ENCODE measurements at places on chromosomes 11 and 22.

DNA sequence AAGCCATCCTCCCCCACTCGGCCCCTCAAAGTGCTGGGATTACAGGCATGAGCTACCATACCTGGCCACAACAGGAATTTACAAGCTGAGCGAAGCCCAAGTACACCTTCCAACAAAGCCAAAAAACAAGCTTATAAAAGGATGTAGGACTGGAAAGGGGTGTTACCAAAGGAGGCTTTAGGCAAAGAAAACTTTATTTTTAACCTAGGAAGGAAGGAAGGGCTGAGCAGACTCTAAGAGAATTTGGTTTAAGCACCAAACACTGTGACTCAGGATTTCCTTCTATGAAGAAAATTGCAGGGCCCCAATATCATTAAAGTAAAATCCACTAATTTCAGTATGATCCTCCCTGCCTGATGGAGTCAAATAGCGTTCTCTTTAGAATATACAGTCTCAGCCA is 12.1 kb downstream of the DENND5A start:
- no peak for DNase-seq

DNA sequence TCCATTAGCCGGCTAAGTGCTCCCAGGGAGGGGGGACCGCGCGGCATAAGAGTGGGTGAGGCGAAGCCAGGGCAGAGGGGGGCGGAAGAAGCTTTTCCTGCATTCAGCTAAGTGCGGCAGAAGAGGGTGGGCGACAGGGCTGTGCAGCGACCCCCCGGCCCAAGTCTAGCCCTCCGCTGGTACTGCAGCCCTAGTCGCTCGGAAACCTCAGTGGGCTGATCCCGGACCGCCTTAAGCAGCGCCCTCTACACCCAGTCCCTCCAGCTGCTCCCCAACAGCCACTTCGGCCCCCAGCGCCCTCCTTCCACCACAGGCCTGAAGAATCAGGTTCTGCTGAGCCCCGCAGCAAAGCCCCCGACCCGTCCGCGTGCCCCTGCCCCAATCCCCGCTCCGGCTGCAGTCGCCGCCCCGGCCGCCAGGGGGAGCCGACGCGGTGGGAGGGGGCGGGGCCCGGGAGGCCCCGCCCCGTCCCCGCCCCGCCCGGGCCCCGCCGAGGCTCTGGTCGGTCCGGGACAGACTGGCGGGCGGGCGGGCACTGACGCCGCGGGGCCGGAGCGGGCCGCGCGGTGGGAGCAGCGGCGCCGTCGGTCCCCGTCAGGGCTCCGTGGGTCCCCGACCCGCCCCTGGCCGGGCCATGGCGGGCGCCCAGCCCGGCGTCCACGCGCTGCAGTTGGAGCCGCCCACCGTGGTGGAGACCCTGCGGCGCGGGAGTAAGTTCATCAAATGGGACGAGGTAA is at the start of gene PLCB3:
Gene PLCB3, plus strand, starts transcription at position 515 of the 737 bp plus-strand sequence. Its CDS starts 120 bp downstream, at position 635.
- DNase-seq, result peak; percentile 86

DNA sequence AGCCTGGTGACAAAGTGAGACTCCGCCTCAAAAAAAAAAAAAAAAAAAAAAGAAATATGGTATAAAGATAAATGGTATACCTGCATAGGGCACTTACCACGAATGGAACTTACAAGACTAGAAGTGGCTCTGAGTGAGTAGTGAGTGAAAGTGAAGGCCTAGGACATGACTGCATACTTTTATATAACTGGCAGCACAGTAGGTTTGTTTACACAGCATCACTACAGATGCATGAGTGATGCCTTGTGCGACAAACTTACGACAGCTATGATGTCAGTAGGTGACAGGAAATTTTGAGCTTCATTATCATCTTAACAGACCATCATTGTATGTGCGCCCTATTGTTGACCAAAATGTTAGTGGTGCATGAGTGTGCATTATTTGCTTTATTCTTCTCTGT is 17.7 kb downstream of the XRCC6 start:
- DNase-seq, result no peak

GRCh38 chr22:47151490-47151889 is 389.0 kb downstream of the TBC1D22A start:
- no peak for DNase-seq

GRCh38 chr11:130763087-130763980 is 152.9 kb downstream of the SNX19 start:
- DNase-seq, result no peak

GRCh38 chr11:65599955-65600246 is 4.3 kb upstream of the KCNK7 start:
- no peak for DNase-seq

- DNase-seq, result no peak
These were observed 381.6 kb downstream of the ETS1 start for GRCh38 chr11:128205796-128206195.

- no peak for DNase-seq
These were observed 21.9 kb upstream of the C22orf42 start for GRCh38 chr22:32181043-32181442.

GRCh38 chr11:79043726-79044125 is 397.1 kb downstream of the TENM4 start:
- DNase-seq, result no peak

GRCh38 chr11:86914865-86915519 is 40.2 kb downstream of the FZD4 start:
- no peak for DNase-seq

GRCh38 chr11:107844041-107844440 is 14.5 kb downstream of the SLC35F2 start:
- no peak for DNase-seq

DNA sequence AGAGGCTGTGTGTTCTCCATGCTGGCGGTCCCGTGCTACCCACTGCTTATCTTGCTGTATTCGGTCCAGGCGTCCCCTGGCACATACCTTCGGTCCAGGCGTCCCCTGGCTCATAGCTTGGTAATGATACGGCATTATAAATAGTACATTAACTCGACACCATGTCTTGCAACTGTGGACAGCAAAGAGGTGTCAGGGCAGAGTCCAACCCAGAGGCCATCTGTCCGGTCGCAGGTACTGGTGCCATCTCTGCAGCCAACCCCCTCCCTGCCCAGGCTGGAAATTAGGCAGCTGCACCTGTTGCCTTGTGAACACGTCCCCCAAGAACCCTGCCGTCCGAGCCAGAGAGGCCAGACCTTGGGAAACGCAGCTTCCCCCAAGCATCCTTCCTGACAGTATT is 634.3 kb downstream of the BRD1 start:
- DNase-seq, result peak; percentile 70

- no peak for DNase-seq
These were observed 27.3 kb downstream of the CTR9 start for GRCh38 chr11:10778217-10778970.

DNA sequence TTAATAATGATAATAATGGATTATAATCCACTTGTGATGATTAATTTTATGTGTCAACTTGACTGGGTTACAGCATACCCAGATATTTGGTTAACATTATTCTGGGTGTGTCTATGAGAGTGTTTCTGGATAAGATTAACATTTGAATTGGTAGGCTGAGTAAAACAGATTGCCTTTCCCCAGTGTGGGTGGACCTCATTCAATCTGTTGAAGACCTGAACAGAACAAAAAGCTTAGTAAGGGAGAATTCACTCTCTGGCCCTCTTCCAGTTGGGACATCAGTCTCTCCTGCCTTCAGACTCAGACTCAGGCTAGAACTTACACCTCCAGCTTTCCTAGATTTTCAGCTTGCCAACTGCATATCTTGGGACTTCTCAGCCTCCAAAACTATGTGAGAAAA is 37.3 kb upstream of the RRAS2 start:
- no peak for DNase-seq

DNA sequence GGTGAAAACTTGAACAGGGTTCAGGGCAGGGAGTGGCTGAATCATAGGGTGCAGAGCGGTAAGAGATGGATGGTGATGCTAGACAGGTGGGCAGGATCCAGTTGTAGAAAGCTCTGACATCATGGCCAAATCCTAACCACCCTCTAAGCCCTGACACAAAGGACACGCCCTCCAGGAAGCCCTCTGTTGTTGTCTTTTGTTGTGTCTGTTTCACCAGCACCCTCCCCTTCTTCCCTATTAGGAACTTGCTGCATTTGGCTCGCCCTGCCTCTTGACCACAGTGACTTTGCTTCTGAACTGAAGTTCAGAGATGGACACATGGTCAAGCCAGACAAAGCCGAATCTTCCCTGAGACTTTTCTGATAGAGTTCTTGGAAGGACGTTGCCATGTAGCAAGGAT is 14.2 kb upstream of the APOL6 start:
- DNase-seq, result no peak

DNA sequence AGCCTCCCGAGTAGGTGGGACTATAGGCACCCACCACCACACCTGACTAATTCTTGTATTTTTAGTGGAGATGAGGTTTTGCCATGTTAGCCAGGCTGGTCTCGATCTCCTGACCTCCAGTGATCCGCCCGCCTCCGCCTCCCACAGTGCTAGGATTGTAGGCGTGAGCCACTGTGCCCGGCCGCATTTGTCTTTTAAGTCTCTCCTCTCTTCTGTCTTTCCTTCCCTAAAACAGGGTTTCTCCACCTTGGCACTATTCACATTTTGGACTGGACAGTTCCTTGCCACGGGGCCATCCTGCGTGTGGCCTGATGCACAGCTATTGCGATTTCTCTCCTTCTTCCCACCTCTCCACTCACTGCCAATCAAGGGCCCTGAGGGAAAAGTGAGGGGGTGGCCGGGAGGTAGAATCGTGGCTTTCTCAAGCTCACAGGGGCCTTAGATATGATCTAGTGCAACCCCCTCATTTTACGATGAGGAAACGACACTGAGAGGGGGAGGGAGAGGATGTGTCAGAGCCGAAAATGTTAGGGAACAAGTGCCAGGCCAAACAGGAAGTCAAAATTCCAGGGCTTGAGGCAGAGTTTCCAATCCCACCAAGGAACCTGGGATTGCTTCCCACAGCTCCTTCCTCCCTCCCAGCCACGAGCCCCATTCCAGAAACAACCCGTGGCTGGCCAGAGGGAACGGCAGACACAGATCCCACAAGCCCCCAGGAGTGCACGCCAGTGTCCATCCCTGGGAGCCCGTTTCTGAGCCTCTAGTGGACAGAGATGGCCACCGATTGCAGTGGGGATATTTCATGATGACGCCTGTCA is 21.2 kb downstream of the SCGB1A1 start:
- DNase-seq, result no peak

- DNase-seq, result no peak
These were observed 45.0 kb upstream of the CRYBB3 start for GRCh38 chr22:25154667-25154999.

GRCh38 chr11:60251485-60252212 is 8.7 kb upstream of the MS4A4E start:
- DNase-seq, result no peak

- peak; percentile 90 for DNase-seq
These were observed 688 bp downstream of the SERPING1 start for GRCh38 chr11:57597916-57598830.

GRCh38 chr11:57376095-57377090 is 4.6 kb downstream of the PRG3 start:
- DNase-seq, result no peak

- DNase-seq, result no peak
These were observed 156.3 kb downstream of the GRM5 start for GRCh38 chr11:88909500-88909899.

DNA sequence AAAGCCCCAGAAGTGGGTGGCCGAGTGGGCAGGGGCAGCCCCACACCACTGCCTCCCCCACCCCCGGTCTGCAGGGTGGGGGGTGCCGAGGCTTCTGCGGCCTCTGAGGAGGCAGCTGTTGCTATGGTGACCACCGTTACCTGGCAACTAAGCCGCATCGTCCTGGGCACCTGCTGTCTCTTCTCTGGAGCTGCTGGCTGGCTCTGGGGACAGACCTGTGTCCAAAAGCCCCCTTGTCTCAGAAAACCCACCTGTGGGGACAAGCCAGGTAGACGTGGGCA is 79.9 kb upstream of the PRR5 start:
- DNase-seq, result no peak

GRCh38 chr11:43810929-43811596 is 69.6 kb upstream of the ALKBH3 start:
- no peak for DNase-seq

DNA sequence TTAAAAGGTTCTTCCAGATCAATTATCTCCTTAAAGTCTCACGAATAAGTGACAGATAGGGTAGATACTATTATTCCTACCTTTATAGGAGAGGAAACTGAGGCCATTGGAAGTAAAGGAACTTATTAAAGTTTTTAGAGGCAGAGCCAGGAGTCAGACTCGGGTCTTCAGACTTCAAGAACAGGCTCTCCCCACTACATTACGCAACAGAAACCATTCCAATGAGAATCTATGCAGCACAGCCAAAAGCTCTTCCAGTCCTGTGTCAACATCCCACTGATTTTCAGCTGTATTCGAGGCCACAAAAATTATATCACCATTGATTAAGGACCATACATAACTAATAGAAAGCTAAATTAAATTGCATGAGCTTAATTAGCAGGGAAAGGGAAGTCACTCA is 77.4 kb downstream of the RELT start:
- no peak for DNase-seq

- DNase-seq, result no peak
These were observed 1486.7 kb downstream of the FAM181B start for GRCh38 chr11:81246941-81247340.

DNA sequence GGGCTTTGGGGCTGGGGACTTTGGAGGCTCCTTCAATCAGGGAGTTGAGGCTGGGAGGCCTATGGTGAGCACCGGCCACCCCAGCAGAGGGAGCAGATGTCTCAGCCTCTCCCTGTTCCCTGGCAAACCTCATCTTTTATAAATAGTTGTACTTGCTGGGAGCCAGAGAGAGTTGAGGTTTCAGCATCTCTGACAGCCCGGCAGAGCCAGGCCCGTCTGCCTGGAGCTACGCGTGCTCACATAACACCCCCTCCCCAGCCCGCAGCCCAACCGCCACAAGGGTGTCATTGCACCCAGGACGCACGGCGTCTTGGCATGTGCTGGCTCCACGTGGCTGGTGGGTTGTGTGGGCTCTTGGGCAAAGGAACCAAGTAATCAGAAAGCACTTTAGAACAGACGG is 127.1 kb downstream of the CHST1 start:
- DNase-seq, result no peak

DNA sequence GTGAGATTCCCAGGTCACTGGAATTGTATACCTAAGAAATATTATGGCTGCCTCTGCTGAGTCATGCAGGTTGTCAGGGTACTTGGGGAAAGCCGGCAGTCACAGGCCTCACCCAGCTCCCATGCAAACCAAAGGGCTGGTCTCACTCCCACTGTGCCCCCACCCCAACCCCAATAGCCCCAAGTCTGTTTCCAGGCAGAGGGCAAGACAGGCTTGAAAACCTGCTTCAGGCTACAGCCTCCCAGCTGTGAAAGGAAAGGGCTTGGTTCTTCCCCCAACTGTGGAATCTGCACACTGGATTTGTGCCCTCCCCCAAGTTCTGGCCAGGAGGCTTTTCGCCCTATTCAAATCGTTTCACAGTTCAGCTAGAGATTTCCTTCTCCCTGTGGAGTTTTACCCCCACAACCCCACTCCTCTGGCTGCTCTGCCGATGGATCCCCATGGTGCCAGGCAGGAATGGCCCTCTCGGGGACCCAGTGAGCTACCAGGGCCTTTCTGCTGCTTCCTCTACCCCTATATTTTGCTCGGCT is 37.0 kb upstream of the ABTB2 start:
- DNase-seq, result no peak

DNA sequence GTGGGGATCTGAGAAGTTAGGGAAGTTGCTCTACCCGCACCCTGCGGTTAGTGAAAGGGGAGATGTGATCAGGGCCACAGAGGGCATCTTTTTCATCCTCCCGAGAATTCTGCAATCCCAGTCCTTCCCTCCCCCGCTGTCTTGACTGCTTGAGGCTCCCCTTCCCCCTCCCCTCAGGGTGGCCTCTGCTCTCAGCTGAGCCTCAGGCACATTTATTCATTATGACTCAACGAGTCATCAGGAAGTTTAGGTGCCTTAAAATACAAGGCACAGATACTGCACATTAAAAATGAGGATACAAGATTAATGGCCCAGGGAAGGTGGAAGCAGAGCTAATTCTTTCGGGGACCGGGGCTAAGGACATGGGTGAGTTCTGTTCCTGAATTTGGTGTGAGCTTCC is 104.0 kb downstream of the CACNA1I start:
- no peak for DNase-seq

All from Right ventricle myocardium inferior (tissue), 1 donor.